Left lung (tissue), 14 donors: ENCODE measurements at places on chromosomes 4 and X.

DNA sequence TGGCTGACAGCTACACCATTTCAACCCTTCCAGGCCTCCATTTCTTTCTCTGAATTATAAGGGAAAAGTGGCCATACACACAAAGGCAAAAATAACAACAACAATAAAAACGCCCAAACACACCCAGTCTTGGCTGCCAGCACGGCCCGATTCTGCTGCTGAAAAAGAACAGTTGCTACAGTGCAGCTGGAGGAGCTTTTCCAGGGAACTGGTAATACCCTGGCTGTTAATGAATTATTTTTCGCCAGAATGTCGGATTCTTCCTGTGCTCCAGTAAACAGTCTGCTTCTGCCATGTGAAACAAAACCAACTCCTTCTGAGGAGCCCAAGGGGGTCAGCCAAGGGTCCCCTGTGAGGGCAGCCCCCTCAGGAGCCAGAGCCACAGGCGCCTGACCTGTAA lies 6.6 kb downstream of the RAI2 start:
- H3K27ac ChIP-seq, result no peak overlapping the region
- H3K4me3 ChIP-seq, result no peak overlapping the region
- H3K36me3 ChIP-seq, result no peaks in the 10 kb centered on the region
- no peak for DNase-seq
- H3K27me3 ChIP-seq, result peaks cover 1% of the 10 kb centered on the region

- no peaks in the 10 kb centered on the region for H3K27me3 ChIP-seq
- peaks cover 11% of the 10 kb centered on the region for H3K4me1 ChIP-seq
- H3K27ac ChIP-seq, result no peak overlapping the region
Measured at GRCh38 chr4:6893449-6894085, 16.1 kb upstream of the TBC1D14 start.

DNA sequence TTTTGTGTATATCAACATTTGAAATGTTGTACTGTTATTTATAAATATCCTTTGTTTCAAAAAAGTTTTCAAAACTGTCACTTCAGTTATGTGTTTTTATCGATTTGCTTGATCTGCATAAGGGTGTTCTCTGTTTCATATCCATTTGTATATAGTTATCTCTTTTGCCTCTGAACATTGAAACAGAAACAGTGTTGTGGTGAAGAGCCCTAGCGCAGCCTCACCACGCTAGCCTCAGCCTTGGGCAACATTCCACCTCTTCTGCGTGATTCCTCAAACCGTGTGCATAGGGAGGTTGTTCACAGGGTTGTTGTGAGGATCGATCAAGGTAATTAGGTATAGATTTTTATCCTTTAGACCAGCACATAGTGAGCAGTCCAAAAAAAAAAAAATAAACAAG lies 287.0 kb upstream of the GALNT7 start:
- no peak overlapping the region for H3K4me3 ChIP-seq
- H3K4me1 ChIP-seq, result no peaks in the 10 kb centered on the region
- H3K36me3 ChIP-seq, result no peaks in the 10 kb centered on the region
- no peaks in the 10 kb centered on the region for H3K27me3 ChIP-seq
- H3K27ac ChIP-seq, result no peak overlapping the region

DNA sequence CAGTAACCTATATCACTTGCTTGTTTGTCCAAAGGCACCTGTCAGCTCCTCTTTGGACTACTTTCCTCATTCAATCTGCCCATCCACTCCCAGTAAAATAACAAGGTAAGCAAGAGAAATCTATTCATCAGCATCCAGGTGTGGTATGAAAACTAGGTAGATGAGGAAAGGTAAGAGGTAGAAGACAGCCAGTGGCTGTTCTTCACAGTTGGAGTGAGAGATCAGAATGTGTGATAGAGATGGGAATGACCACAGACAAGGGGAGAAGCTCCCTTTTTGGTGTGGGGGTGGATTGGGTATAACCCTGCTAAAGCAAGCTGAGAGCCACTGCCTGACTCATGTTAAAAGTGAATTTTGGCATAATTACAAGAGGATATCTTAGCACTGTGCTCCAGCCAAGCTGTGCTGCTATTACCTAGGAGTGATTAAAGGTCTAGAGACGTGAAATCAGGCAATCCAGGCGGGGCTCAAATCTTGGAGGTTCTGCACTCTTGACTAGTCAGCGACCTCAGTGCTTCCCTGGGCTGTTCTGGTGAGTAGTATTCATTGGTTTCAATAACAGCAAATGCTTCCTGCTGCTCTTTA lies 28.1 kb upstream of the RASL11B start:
- no peak for DNase-seq
- H3K4me1 ChIP-seq, result no peaks in the 10 kb centered on the region
- no peaks in the 10 kb centered on the region for H3K36me3 ChIP-seq
- H3K27ac ChIP-seq, result no peak overlapping the region
- H3K27me3 ChIP-seq, result no peaks in the 10 kb centered on the region

GRCh38 chr4:62414563-62414962 lies 1214.4 kb downstream of the ADGRL3 start:
- no peak overlapping the region for H3K27ac ChIP-seq
- no peaks in the 10 kb centered on the region for H3K4me1 ChIP-seq
- no peaks in the 10 kb centered on the region for H3K36me3 ChIP-seq
- no peaks in the 10 kb centered on the region for H3K27me3 ChIP-seq

DNA sequence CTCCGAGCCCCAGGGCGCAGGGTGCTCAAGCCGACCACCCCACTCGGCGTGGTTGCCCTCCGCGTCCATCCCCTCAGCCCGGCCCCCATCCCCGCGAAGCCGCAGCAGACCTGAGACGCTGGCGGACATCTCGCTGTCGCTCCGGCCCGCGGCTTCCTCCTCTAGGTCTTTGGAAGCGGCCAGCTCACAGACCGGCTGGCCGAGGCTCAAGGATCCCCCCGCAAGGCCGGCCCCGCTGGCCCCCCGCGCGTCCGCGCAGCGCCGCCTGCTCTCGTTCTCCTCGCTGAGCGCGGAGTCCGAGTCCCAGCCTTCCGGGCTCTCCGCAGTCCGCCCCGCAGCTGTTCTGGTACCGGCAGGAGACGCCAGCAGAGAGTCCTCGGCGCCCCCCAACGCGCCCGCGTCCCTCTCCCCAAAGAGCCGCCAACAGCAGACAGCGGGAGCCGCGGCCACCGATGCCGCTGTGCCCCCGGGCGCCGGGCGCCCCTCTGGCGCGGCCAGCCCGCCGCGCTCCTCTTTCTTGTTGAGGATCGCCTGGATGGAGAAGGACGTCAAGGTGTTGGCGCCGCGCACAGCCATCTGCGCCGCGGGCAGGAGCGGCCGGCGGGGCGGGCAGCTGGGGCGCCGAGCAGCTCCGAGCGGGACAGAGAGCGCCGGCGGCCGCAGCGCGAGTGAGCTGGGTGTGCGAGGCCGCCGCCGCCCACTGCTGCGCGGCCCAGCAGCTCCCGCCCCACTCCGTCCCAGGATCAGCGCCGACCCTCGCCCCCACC lies at the start of gene NKX3-2:
TSS of gene NKX3-2 (minus strand) at position 670 of the 767 bp plus-strand sequence. CDS start at position 576, 94 bp downstream.
- no peak within 1 kb of the TSS for H3K27ac ChIP-seq
- peaks cover 51% of the 10 kb centered on the region for H3K4me1 ChIP-seq
- H3K4me3 ChIP-seq, result peak within 1 kb of the TSS; percentile 52
- DNase-seq, result no peak
